ENCODE measurements at places on chromosomes 16 and 17.

GRCh38 chr17:27082775-27083154, 211.1 kb upstream of the WSB1 start:
- DNase-seq: no peak

GRCh38 chr16:20707461-20707860, 10.0 kb upstream of the ACSM1 start:
- DNase-seq: no peak

GRCh38 chr16:27165576-27165975, 37.8 kb upstream of the KDM8 start:
- no peak for DNase-seq

- peak; percentile 52 for DNase-seq
These were observed 17.7 kb downstream of the PSMD11 start for GRCh38 chr17:32461853-32462617.

DNA sequence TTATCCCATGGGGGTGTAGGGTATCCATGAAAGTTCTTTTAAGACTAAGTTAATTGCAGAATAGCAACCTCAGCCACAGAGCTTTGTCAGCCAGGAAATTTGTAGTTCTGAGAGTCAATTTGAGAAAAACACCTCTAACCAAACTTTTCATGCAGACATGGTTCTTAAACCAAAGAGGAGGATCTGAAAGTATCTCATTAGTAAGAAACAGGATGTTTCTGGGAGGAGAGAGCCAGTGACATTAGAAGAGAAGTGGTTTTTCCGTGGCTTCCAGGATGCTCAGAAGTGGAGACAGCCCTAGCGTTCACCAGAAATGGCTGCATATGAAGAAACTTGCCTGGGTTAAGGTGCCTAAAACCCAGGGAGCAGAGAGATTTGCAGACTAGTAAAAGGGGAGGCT, 7.9 kb downstream of the GNAO1 start:
- DNase-seq: no peak

DNA sequence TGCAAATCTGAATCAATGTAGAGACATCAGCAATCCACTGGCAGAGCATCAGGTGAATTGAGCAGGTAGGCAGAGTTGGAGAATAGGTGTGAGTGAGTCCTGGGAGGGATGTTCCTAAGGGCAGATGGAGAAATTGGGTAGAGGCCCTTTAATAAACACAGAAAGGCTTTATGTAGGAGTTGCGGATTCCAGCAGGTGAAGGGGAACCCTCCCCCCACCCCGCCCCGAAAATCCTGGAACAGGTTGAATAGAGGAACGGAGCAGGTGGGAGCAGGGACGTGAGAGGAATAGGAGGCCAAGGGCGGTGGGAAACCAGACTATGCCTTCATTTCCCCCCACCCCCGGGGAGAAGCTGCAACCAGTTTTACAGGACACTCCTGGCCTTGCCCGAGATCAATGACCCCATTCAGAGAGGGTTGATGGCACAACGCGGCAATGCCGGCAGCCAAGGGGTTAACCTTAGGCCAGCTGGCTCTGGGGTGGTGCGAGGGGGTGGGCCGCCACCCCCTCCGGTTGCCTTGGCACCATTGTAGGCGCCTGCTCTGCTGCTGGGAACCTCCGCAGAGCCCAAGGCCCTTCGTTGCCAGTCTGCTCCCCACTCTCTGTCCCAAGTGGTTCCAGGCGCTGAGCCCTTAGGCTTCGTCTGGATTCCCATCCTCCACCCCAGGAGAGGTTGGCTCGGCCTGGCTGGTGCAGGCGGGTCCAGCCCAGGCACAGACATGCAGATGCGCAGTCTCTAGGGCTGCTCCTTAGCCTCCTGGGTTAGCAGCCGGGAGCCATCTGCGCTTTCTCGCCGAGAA, 814 bp upstream of the RUNDC3A start:
- DNase-seq: peak; percentile 34

DNA sequence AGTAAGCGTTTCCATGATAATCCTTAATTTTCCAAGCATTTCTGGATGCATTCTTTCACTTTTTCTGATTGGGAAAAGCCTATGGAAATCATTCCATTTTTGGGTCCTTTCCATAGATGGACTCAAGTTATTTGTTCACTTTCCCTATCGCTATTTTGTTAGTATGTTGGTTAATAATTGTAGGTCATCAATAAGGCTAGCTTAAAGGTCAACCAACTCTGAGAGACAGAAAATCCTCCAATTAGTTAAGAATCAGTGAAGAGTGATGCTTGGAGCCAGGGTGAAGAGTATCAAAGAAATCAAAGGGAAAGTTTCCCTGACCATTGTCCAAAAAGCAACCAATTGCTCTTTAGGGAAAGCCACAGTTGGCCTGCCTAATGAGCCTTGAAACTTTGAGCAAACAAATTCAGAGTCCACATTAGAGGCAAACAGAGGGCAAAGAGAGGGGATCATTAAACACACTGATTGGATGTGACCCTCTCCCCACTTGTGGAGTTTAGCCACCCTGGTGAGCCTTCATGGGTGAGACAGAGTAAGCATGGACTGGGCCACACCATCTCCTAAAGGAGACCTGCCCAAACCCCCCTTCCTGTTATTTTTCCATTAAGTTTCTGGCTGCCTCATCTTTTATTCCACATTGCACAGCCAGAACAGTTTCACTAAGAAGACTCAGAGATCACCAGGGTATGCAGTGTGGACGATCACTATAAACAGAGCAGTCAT, 133.4 kb upstream of the DYNLRB2 start:
- DNase-seq: no peak

DNA sequence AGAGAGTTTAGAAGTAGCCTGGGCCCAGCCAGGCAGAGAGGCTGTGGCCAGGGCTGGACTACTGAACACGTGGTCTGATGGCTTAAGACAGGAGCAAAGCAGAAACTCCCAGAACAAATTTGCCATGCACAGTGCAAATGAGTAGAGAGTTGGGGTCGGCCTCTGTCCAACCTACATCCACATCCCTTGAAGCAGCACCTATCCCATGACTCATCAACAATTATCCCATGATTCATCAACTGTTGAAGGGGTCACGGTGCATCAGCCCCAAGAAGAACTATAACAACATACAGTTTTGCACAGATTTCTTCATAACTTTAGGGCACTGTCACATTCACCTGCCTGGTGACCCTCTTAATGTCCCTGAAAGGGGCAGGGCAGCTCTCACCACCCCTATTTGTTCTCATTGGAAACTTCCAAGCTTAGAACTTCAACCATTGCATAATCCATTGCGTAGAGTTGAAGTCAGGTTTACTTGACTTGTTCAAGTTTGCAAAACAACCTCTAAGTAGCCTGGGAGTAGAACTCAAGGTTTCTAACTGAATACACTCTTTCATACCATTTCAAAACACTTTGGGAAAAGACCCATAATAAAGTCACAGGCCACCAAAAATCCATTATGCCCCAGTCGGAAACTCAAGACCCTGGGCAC, 235.2 kb upstream of the CDH5 start:
- DNase-seq: peak; percentile 42

GRCh38 chr16:11805556-11805955, 8.5 kb upstream of the ZC3H7A start:
- no peak for DNase-seq

DNA sequence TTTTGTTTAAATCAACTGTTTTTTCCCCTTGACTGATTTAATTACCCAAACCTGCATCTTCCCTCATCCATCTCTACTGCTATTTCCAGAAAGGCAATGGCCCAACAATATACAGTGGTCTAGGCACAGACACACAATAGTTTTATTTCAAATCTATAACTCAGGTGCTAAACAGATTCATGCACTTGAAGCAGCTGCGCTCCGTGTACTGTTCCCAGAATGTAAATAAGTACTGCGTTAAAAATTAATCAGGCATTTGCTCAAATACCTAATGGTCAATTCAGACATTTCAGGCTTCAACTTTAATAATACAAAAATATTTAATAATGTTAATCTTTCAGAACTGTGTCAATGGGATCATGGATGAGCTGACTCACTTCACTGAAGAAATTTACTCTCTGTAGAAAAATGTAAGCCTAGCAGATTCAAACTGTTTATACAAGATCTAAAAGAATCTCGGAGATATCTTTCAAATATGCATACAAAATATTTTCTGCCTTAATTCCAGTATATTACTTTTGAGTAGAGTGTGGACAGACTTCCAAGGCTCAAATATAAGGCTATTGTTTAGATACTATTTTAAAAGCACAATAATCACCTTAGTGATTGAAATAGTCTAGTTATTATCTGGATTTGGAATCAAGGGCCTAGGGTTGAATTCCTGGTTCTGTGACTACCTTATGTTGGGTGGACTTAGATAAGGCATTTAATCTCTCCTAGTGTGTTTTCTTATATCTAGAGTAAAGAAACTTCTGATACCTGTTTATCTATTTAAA, 97.4 kb upstream of the PSMD7 start:
- DNase-seq: no peak

Data from AG10803 (cell line).